NAMALWA (cell line): ENCODE measurements at places on chromosomes 7 and 10.

DNA sequence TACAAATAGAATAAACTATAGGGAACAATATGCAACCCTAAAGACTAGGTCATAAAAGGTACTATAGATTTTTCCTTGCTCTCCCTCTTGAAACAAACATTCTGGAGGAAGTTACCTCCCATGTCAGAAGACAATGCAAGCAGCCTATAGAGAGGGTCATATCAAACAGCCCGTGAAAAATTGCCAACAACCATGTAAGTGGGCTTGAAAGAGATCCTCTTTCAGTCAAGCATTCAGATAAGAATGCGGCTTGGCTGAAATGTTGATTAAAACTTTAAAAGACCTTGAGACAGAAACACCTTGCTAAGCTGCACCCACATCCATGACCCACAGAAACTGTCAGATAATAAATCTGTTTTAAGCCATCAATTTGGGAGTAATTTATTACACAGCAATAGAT, 526.6 kb upstream of the GHITM start:
- DNase-seq: no peak

DNA sequence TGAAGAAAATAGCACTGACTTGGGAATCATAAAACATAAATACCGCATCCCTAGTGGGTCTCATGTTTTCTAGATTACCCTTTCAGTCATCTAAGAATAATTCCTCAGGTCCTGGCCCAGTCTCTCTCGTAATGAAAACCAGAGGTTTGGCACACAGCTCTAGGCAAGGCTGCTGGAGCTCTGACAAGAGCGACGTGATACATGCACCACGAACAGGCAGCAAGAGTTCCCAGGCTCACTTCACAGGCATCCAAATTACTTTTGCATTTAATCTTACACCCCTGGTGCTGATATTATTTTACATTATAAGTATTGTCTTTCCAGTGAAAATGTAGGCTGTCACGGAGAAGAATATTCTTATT, 105.2 kb downstream of the THSD7A start:
- no peak for DNase-seq

GRCh38 chr7:74275401-74275881, 13.8 kb upstream of the CLIP2 start:
- peak; percentile 64 for DNase-seq

- no peak for DNase-seq
These were observed 116.8 kb downstream of the ABLIM1 start for GRCh38 chr10:114541081-114541796.

DNA sequence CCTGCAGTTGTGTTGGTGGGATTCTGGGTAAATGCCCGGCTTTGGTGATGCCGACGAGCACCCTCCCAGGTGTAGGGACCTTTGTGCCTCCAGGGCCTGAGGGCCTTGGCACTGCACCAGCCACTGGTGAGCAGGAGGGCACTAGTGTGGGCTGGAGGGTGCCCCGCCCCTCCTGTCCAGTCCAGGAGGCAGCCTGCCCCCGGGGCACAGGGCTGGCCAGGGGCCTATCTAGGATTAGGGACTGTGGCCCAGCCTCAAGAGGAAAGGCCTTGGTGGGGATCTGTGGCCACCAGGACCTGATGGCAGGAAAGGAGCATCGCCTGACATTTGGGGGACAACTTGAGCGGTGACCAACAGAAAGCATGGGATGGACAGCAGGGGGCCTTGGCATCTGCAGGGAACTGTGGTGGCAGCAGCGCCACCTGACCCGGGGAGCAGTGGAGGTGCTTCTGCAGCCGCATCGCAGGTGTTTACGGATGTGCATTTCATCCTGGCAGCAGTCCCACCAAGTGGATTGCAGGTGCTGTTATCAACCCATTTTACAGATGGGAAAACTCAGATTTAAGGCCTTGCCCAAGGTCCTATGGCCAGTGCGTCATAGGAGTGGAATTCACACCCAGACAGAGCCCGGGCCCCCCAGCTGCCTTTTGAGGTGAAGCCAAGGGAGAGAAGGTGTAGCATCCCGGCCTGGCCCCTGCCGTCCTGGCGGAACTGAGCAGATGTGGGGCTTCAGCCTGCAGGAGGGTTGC, 11.1 kb downstream of the ZNF316 start:
- no peak for DNase-seq

- no peak for DNase-seq
These were observed 44.9 kb downstream of the SPDYE5 start for GRCh38 chr7:75536940-75537538.

GRCh38 chr10:5943536-5943935, 33.8 kb downstream of the IL15RA start:
- no peak for DNase-seq

- DNase-seq: no peak
These were observed 388.3 kb upstream of the ETV1 start for GRCh38 chr7:14377646-14378266.

GRCh38 chr10:87927091-87927490, 63.7 kb downstream of the PTEN start:
- DNase-seq: no peak

DNA sequence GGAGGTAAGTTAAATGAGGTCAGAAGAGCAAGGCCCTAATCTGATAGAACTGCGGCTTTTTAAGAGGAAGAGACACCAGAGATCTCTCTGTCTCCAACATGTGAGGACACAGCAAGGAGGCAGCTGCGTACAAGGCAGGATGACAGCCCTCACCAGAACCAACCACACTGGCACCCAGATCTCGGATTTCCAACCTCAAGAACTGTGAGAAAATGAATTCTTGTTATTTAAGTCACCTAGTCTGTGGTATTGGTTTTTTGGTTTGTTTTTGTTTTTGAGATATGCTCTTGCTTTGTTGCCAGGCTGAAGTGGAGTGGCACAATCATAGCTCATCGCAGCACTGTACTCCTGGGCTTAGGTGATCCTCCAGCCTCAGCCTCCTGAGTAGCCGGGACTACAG, 127.2 kb downstream of the DLG5 start:
- DNase-seq: no peak

DNA sequence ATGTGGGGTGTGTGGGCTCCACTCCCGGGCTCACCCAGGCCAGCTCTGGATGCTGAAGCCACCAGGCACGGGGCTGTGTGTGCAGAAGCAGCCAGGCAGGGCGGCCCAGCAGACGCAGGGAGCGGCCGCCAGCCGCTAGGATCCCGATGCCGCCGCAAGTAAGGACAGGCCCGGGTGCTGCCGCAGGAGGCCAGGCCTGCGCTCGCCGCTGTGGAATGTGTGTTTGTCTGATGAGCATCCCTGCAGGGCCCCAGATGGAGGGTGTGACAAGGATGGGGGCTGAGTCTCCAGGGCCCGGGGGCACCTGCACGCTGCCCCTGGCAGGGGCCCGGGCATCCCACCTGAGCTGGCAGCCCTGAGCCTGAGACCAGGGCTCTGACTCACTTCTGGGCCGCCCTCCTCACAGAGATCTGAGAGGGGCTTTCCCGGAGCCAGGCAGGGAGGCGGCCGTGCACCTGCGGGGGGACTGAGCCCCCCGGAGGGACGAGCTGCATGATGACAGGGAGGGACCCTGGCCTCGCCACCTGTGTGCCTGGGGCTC, 101.5 kb downstream of the FOXL3 start:
- DNase-seq: no peak

- no peak for DNase-seq
These were observed 2.1 kb upstream of the ZNF117 start for GRCh38 chr7:64992971-64993370.
